Panc1 (cell line): ENCODE measurements at places on chromosomes 5 and 9. TPM values are rescaled to one million over a fixed set of nuclear protein-coding genes. Genes with fewer than 3 reads are reported as not detected.

DNA sequence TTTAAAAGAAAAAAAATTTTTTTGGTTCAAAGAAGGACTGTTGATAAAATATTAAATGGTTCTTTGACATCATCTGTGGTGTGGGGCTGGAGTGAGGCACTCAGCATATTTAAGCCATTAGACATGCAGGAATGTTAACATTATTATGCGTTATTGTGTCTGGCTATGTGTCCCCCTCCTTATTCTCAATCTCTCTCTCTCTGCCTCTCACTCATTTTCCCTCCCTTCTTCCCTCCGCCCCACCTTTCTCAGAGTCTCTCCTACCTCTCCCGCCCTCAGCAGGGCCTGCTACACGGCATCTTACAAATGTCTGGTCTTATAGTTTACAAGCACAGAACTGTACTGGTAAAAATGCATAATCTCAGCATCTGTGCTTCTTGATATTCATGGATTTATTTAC is 287.8 kb upstream of the TMEM161B start:
- no peak overlapping the region for H3K27ac ChIP-seq
- no peak overlapping the region for H3K4me3 ChIP-seq
- H3K4me1 ChIP-seq = no peaks in the 10 kb centered on the region
- H3K27me3 ChIP-seq = no peaks in the 10 kb centered on the region

ELOVL7 gene
- 2.9 TPM for total RNA-seq

CORO2A gene
- 2.0 TPM for total RNA-seq

SLIT3 gene
- 26.4 TPM for total RNA-seq
